ENCODE measurements at places on chromosomes 5 and 9. TPM values are rescaled to one million over a fixed set of nuclear protein-coding genes. Genes with fewer than 3 reads are reported as not detected.

The GLRA1 gene
- not detected for polyA plus RNA-seq

The DBH gene
- not detected for polyA plus RNA-seq

The PLAC8L1 gene
- not detected for polyA plus RNA-seq

The GGTA1 gene
- not detected for polyA plus RNA-seq

The SLC45A2 gene
- polyA plus RNA-seq: not detected

The RASGEF1C gene
- not detected for polyA plus RNA-seq

The OMD gene
- 0.13 TPM for polyA plus RNA-seq

The RGS7BP gene
- not detected for polyA plus RNA-seq

The ANKRD18B gene
- not detected for polyA plus RNA-seq

DNA sequence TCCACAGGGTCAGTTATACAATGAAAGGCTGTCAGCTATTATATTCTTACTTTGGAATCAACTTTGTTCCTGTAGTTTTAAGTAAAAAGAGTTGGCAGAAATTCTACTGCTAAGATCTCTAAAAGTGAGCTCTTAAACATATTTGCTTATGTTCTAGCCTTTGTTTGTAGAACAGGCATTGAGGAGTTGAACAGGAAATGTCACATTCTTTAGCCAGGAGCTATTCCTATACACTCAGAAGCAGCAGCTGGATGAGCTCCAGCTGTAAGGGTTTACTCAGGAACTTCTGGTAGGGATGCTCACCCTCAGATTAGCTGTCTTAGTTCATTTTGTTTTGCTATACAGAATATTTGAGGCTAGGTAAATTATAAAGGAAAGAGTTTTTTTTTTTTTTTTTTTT lies 22.4 kb upstream of the SPINK14 start:
- H3K27ac ChIP-seq: no peak overlapping the region
- H3K36me3 ChIP-seq: no peaks in the 10 kb centered on the region
- H3K4me1 ChIP-seq: no peaks in the 10 kb centered on the region

GRCh38 chr9:136052991-136053756 lies 41.9 kb downstream of the NACC2 start:
- DNase-seq: no peak
- peaks cover 38% of the 10 kb centered on the region for H3K4me1 ChIP-seq
- no peaks in the 10 kb centered on the region for H3K27me3 ChIP-seq
- H3K27ac ChIP-seq: no peak overlapping the region

GRCh38 chr5:167594750-167595149 lies 696.7 kb upstream of the WWC1 start:
- no peak overlapping the region for H3K27ac ChIP-seq
- H3K4me3 ChIP-seq: no peak overlapping the region
- H3K36me3 ChIP-seq: no peaks in the 10 kb centered on the region
- no peak for DNase-seq

- H3K27ac ChIP-seq: no peak overlapping the region
- H3K36me3 ChIP-seq: no peaks in the 10 kb centered on the region
- no peak overlapping the region for H3K4me3 ChIP-seq
- no peaks in the 10 kb centered on the region for H3K27me3 ChIP-seq
- H3K4me1 ChIP-seq: no peaks in the 10 kb centered on the region
Measured at GRCh38 chr9:80699511-80699998, 989.8 kb downstream of the TLE1 start.

GRCh38 chr5:173857234-173857633 lies 30.9 kb upstream of the CPEB4 start:
- H3K27ac ChIP-seq: no peak overlapping the region
- no peaks in the 10 kb centered on the region for H3K27me3 ChIP-seq
- no peak overlapping the region for H3K4me3 ChIP-seq
- no peaks in the 10 kb centered on the region for H3K36me3 ChIP-seq
- no peak for DNase-seq

GRCh38 chr9:125919565-125919964 lies 172.4 kb downstream of the PBX3 start:
- no peak for DNase-seq
- H3K36me3 ChIP-seq: no peaks in the 10 kb centered on the region
- no peak overlapping the region for H3K4me3 ChIP-seq
- no peaks in the 10 kb centered on the region for H3K4me1 ChIP-seq
- no peak overlapping the region for H3K27ac ChIP-seq
- H3K27me3 ChIP-seq: no peaks in the 10 kb centered on the region

- H3K27ac ChIP-seq: no peak overlapping the region
- DNase-seq: no peak
- no peaks in the 10 kb centered on the region for H3K36me3 ChIP-seq
Measured at GRCh38 chr9:100488177-100488576, 15.2 kb downstream of the TMEFF1 start.

DNA sequence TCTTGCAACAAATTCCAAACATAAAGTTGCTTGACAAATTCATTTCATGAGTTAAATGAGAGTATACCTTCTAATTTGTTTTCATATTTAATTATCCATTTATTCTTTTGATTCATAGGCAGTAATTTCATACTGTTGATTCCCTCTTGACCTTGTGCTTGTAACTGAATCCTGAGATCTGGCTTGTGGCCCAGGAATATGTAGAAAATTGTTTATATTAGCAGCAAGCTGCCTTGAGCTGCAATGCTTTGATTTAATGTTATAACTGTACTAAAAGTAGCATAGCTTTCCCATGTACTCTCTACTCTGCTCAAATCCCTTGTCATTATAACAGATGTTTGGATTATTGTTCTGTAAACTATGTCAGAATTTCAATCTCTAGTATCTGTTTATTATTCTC lies 780.7 kb downstream of the NR2F1-AS1 start:
- H3K36me3 ChIP-seq: no peaks in the 10 kb centered on the region
- no peak overlapping the region for H3K27ac ChIP-seq
- DNase-seq: no peak

DNA sequence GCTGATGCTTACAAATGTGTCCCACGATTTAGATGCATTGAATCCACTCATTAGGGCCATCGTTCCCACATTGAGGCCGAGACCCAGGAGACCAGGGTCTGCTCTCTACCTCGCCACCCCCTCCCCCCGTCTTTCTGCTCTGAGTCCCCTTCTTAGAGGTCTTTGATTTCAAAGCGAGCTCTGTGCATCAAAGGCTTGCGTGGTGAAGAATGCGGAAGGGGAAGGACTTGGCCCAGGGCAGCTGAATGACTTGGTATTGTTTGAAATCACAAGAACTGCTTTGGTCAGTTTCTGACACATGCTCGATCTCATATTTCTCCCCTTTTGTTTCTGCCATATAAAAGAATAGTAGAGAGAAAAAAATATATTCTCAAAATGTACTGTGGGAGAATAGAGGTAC lies 78.3 kb upstream of the IRX1 start:
- no peak overlapping the region for H3K27ac ChIP-seq
- no peaks in the 10 kb centered on the region for H3K4me1 ChIP-seq
- DNase-seq: no peak
- H3K4me3 ChIP-seq: no peak overlapping the region
- H3K36me3 ChIP-seq: no peaks in the 10 kb centered on the region
- H3K27me3 ChIP-seq: no peaks in the 10 kb centered on the region

DNA sequence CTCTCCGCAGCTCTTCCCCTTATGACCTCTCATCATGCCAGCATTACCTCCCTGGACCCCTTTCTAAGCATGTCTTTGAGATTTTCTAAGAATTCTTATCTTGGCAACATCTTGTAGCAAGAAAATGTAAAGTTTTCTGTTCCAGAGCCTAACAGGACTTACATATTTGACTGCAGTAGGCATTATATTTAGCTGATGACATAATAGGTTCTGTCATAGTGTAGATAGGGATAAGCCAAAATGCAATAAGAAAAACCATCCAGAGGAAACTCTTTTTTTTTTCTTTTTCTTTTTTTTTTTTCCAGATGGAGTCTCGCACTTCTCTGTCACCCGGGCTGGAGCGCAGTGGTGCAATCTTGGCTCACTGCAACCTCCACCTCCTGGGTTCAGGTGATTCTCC lies 20.7 kb upstream of the IL13 start:
- peaks cover 9% of the 10 kb centered on the region for H3K4me1 ChIP-seq
- no peak for DNase-seq
- H3K36me3 ChIP-seq: peaks cover 48% of the 10 kb centered on the region
- H3K27me3 ChIP-seq: no peaks in the 10 kb centered on the region
- H3K4me3 ChIP-seq: no peak overlapping the region
